ENCODE measurements at places on chromosomes 16 and 17. TPM values are rescaled to one million over a fixed set of nuclear protein-coding genes. Genes with fewer than 3 reads are reported as not detected.

The FAM171A2 gene
- 0.20 TPM for total RNA-seq

The UNC119 gene
- total RNA-seq: 106 TPM

The CACNA1G gene
- not detected for total RNA-seq

The CIBAR2 gene
- not detected for total RNA-seq

The PRAC1 gene
- total RNA-seq: not detected

The ARMC7 gene
- total RNA-seq: 18.6 TPM

The NECAB2 gene
- 0.75 TPM for total RNA-seq

The STH gene
- not detected for total RNA-seq

The DNAH2 gene
- total RNA-seq: 0.07 TPM

The TPSB2 gene
- not detected for total RNA-seq

The CLEC10A gene
- total RNA-seq: 1.8 TPM

The PRSS36 gene
- total RNA-seq: 3.5 TPM

The CCL1 gene
- total RNA-seq: not detected

The NPIPA8 gene
- not detected for total RNA-seq

The TBC1D3 gene
- not detected for total RNA-seq

The OTOP3 gene
- total RNA-seq: not detected

All from natural killer cell (primary cell).